CD4-positive, alpha-beta T cell treated with Interferon gamma for 1 hour (primary cell): ENCODE measurements at places on chromosomes 1 and 21.

DNA sequence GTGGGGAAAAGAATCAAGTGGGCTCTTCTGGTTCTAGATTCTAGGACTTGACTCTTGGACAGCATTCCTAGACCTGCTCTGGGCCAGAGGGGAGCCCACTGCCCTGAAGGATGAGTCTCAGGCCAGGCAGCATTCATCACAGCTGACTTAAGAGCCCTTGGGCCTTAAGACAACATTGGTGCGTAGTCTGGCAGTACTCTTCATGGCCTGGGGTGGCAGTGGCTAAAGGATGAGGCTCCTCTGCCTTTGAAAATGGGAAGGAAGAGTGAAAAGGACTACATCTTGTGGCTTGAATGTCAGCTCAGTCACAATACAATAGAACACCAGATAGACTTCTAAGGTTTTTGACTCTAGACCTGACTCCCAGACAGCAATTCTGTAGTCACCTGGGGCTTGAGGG is 1415.1 kb upstream of the PRMT6 start:
- DNase-seq: no peak

DNA sequence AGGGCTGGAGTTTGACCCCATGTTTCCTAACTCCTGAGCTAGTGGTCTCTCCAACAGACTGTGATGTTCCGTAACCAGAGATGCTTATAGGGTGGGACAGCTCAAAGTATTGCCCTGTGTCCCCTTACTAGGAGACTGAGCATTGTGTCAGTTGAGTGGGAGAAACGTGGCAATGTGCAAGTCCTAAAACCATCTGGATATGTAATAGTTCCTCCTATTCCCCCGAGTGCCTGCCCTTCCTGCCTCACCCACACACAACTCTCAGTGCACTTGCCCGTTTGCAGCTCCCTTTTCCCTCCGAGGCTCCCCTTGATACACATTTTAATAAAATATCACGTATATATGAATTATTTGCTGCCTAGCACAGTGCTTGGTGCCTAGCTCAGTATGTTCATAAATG is 3.4 kb downstream of the PIGV start:
- DNase-seq: no peak

DNA sequence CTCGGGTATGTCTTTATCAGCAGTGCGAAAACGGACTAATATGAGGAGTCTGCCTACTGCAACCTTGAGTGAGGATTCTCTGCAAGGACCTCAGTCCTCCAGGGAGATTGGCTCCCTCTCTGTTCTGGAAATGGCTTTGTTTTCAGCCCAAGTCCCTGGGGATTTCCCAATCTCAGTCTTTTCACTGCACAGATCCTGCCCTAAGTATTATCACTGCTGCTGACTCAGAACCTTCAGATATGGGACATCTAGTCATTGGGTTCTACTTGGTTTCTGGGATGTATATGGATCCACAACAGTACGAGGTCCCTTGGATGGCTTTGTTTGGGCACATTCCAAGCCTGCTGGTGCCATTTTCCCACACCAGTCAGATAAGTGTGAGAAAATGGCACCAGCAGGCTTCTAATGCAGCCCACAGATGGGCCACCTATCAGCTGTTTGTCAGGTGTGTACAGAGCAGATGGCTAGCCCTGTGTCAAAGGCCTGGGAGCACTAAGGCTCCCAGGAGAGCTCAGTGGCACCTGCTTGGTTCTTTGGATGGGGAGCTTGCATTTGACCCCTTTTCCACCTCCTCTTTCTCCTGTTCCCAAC is 27.4 kb downstream of the ELF3 start:
- no peak for DNase-seq

DNA sequence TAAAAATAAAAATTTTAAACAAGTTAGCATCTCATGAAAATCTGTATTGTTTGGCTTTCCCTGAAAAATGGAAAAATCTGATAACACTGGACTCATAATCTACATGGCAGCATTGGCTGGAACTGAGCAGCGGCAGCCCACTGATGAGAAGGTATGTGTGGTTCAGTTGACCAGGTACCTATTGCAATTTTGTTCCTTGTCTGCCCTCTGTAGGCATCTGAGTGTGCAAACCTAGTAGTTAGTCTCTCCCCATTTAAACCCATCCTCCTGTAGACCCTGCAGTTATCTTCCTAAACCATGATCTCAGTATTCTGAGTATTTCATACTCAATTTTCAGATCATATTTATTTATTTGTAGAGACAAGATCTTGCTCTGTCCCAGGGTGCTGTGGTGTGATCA is 59.4 kb upstream of the SERBP1 start:
- peak; percentile 2 for DNase-seq

DNA sequence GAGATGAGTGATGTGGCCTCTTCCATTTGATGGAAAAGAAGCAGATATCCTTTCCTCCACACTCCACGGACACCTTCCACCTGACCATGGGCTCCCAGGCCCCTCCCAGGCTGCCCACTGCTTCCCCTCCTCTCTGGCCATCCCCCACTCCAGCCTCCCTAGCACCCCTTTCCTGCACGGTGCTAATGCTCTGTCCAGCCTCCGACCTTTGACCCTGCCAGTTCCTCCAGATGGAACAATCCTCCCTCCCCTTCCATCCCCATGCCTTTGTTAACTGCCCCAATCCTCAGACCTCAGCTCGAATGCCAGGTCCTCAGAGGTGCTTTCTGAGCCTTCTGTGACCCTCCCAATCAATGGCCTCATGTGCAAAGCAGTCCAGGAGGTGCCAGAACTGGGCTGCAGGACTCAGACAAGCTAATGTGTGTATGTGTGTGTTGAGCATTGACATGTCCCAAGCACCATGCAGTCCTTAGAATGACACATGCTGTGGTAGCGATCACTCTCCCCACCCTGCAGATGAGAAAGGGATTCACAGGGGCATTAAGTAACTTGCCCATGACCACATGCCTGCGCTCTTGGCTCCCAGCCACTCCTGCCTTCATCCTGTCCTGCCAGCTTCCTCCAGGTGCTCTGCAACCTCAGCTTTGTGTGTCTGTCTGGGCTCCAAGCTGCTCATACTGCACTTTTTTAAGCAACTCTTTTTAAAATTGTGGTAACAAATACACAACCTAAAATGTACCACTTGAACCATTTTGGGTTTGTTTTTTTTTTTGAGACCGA is 63.5 kb upstream of the EDN2 start:
- DNase-seq: no peak

- no peak for DNase-seq
These were observed 19.0 kb downstream of the FBXO28 start for GRCh38 chr1:224132901-224133300.

GRCh38 chr1:206080026-206080820 is 27.2 kb downstream of the RHEX start:
- no peak for DNase-seq

DNA sequence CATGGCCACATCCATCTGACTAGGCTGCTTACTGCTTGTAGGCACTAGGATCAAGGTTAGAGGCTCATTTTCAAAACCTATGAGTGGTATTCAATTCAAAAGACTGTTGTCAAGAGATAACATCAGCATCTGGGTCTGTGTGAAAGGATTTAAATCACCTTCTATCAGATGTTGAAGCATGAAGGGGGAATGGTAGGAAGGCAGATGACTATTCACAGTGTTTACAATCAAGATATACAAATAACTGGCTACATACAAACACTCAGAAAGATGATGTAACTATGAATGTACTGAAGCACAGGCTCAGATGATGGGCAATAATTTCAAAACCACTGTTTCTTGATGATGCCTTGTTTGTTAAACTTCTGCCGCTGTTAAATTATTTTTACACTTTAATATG is 249.2 kb downstream of the SLC45A1 start:
- no peak for DNase-seq

DNA sequence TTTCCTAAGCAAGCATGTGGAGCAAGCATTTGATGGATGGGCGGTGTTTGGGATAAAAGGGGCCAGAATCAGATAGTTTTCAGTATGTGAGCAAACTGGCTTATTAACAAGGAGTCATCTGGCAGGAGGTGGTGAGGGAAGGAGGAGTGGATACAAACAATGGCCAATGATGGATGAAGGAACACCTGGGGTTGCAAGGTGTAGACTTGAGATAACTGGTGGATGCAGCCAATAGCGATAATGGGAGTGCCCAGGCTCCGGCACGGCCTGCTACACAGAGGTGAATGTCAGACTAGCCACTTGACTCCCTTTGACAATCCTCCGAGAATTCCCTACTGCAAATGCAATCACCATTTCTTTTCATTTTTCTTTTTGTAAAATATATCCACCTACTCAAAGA is 41.7 kb downstream of the C8B start:
- no peak for DNase-seq

DNA sequence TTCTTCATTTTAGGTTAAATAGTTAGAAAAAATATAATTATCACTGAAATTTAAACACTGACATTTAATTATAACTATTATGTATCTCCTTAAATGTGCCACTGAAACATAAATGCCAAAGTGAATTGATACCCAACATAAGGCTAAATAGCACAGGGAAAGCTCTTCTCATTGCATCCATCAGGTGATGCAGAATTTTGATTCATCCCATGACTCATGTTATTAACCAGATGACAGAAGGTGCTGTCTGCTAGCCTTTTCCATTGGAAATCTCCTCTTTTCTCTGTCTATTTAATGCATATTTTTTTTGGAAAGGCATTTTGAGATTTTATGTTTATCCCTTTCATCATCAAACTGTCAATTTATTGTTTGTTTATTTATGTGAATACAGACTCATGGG is 136.8 kb downstream of the KCNK2 start:
- DNase-seq: no peak

DNA sequence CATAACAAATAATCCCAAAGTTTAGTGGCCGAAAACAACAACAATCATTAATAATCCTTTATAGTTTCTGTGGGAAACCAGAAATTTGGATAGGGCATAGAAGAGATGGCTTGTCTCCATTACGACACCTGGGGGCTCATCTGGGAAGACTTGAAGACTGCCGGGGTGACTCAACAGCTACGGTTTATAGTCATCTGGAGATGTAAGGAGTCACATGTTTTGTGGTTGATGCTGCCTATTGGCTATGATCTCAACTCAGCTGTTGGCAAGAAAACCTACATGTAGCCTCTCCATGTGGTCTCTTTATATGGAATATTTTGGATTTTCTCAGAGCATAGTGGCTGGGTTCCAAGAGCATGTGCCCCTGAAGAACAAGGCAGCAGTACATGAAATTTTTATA is 29.3 kb upstream of the TSPAN2 start:
- no peak for DNase-seq

DNA sequence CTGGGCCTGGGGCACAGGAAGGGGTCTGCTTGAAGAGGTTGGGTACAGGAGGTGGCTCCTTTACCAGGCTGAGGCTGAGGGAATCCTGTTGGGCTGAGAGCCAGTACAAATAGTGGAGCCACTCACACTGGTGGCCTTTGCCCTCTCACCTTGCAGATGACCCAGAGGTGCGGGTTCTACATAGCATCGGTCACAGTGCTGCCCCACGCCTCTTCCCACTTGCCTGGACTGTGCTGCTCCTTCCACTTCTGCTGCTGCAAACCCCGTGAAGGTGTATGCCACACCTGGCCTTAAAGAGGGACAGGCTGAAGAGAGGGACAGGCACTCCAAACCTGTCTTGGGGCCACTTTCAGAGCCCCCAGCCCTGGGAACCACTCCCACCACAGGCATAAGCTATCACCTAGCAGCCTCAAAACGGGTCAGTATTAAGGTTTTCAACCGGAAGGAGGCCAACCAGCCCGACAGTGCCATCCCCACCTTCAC is 1.8 kb upstream of the SLC50A1 start:
- DNase-seq: no peak

- DNase-seq: no peak
These were observed 39.7 kb upstream of the TRIM67 start for GRCh38 chr1:231122143-231122542.

- DNase-seq: no peak
These were observed 14.8 kb upstream of the S1PR1 start for GRCh38 chr1:101221945-101222429.

GRCh38 chr1:204560590-204561150 is 44.5 kb downstream of the MDM4 start:
- no peak for DNase-seq

DNA sequence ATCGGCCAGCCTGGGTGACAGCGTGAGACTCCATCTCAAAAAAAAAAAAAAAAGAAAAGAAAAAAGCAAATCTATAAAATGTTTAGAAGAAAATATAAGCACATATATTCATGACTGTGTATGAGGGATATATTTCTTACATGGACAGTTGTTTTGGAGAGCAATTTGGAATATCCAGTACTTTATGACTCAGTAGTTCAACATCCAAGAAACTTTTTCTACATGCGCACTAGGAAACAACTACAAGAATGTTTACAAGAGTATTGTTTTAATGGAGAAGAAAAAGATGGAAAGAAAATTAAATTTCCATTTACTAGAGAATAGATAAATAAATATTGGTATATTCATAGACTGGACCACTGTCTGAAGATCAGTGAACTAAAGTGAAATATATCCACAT is 77.5 kb downstream of the MAST2 start:
- DNase-seq: no peak

DNA sequence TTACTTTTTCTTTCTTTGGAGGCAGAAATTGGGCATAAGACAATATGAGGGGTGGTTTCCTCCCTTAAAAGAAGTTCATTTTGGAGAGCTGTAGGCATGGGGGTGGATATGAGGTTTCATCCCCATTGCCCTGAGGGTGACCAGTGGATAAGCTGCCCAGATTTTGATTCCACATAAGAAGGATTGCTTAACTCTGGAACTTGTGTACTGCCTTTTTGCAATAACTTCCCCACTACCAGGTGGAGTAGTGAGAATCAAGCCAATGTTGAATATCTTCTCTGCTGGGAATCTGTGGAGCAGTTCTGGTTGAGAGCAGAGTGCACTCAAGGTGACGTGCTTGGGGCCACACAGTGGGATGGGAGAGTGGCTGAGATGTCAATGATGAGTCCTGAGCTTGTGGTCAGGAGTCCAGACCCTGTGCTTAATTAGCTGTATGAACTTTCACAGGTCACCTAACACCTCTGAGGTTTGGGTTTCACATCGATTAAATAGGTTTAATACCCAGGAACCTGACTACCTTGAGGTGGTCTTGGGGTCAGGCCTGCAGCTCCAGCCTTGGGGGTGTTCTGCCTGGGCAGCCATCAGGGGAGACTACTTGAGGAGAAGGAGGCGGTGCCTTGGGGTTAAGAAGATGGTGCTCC is 152.9 kb downstream of the FCRL5 start:
- DNase-seq: no peak

GRCh38 chr21:42030311-42030710 is 20.2 kb upstream of the ZBTB21 start:
- no peak for DNase-seq

DNA sequence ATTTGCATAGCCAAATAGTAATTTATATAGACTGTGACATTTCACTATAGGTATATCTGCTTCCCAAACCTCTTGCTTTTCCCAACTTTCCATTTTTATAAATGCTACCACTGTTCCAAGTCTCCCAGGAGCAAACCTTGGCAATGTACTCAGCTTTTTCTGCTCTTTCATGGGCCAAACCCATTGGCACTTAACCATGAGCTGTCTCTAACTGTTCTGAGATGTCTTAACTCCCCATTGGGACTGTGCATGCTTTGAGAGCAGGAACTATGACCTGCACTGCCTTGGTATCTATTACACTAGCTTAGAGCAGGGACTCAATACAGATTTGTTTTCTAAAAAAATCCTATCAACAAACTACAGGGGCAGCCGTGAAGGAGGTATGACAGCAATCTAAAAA is 22.5 kb upstream of the KHDRBS1 start:
- DNase-seq: no peak

- no peak for DNase-seq
These were observed 16.4 kb downstream of the REG4 start for GRCh38 chr1:119794876-119795240.

- DNase-seq: no peak
These were observed 2.4 kb upstream of the RNU5D-1 start for GRCh38 chr1:44733365-44733764.
